ENCODE measurements at places on chromosomes 1 and 21.

GRCh38 chr1:24984800-24985522 is 54.9 kb upstream of the RUNX3 start:
- DNase-seq: no peak

GRCh38 chr1:244406337-244406736 is 45.4 kb downstream of the ADSS2 start:
- DNase-seq: no peak

DNA sequence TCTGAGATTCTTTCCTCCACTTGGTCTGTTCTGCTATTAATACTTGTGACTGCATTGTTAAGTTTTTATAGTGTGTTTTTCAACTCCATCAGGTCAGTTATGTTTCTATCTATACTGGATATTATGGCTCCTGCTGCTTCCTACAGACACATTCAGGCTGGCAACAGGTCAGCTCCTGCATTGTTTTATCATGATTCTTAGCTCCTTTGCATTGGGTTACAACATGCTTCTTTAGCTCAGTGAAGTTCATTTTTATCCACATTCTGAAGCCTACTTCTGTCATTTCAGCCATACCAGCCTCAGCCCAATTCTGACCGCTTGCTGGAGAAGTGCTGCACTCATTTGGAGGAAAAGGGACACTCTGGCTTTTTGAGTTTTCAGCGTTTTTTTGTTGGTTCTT is 37.3 kb upstream of the F3 start:
- DNase-seq: no peak

DNA sequence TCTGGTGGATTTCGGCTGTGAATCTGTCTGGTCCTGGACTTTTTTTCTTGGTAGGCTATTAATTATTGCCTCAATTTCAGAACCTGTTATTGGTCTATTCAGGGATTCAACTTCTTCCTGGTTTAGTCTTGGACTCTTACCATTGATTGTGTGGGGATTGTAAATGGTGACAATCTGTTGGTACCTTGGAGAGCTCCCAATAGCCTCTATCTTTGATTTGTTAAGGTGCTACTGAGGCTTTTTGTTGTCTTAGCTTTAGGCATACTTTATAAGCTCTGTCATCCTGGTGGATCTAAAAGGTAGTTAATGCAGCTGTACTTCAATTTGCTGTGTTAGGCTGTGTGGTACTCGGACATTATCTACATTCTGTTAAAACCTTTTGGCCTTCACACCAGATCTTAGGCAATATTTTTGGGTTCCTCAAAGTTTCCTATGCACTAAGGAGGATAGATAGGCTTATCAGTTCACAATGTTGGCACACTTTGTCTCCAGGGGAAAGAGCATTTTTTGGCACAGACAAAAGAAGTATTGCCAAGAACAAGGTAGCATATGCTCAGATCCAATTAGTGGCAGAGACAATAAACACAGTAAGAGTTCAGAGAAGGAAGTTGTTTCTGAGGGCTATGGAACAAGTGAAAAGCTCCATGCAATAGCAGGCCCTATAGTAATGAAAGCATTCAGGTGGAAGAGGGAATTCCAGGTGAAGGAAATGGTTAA is 230.4 kb downstream of the PDE4B start:
- DNase-seq: no peak

GRCh38 chr1:64186138-64186897 is 17.1 kb upstream of the UBE2U start:
- no peak for DNase-seq

DNA sequence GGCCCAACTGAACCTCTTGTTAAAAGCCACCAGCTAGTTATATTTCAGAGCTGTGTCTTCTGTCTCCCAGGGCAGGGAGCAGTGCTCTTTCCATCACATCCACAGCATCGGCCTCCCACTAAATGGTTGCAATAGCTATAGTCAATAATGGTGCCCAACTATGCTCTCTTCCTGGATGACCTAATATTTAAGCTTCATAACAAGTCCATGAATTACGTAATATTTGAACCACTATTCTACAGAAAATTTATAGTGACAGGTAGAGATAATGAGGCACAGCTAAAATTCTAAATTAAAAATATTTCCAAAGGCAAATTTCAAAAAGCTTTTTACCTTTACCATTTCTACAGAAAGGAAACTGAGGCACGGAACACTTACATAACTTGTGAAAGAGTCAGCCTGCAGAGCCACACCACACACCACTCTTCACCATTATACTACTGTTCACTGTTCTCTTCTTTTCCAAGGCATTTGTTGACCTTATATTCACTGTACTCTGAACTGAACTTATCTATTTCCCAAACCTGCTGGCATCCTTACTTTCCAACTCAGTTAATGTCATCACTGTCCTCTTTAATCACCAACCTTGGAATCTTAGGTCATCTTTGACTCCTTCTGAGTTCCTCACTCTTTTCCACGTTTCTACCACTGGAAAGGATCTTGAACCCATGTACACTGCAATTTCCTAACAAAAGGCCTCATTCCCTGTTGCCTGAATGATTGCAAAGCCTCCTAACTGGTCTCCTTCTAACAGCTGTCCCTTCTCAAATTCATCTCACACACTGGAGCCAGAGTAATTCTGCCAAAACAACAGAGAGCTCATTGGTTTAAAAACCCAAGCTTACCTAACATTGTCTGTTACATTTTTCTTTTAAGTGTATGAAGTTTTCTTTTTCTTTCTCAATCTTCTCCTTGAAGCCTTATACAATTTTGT is 85.5 kb downstream of the DDAH1 start:
- DNase-seq: no peak

- DNase-seq: no peak
Measured at GRCh38 chr1:91764471-91765115, 121.4 kb downstream of the TGFBR3 start.

DNA sequence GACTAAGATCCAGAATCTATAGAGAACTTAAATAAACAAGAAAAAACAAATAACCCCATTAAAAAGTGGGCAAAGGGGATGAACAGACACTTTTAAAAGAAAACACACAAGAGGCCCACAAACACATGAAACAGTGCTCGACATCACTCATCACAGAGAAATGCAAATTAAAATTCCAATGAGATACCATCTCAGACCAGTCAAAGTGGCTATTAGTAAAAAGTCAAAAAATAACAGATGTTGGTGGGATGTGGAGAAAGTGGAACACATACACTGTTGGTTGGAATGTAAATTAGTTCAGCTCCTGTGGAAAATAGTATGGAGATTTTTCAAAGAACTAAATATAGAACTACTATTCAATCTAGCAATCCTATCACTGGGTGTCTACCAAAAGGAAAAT is 143.1 kb downstream of the IFI44 start:
- no peak for DNase-seq

- no peak for DNase-seq
Measured at GRCh38 chr1:53460211-53460634, 1.0 kb downstream of the DMRTB1 start.

GRCh38 chr1:59696421-59697115 is 118.2 kb upstream of the HOOK1 start:
- no peak for DNase-seq

DNA sequence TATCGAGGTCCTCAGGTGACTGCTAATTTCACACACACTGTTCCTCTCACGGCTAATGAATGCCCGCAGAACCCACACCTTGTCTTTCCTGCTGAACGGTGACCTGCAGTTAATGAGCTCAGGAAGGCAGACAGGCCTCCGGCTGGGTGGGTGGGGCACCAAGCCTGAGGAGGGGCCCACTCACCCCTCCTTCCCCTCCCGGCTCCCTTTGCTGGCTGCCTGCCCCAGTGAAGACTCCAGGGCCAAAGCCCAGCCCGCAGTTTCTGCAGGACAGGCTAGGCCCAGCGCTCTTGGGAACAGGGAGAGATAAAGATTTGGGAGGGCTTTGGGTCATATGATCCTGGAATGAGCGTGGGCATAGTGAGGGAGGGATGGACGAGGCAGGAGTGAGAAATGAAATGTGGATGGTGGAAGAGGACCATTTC is 26.4 kb downstream of the FOXO6 start:
- no peak for DNase-seq

- no peak for DNase-seq
Measured at GRCh38 chr21:41247561-41248545, 68.7 kb upstream of the FAM3B start.

GRCh38 chr1:212503714-212504113 is 71.0 kb downstream of the NENF start:
- DNase-seq: no peak

- no peak for DNase-seq
Measured at GRCh38 chr1:8598060-8598724, 219.2 kb downstream of the RERE start.

DNA sequence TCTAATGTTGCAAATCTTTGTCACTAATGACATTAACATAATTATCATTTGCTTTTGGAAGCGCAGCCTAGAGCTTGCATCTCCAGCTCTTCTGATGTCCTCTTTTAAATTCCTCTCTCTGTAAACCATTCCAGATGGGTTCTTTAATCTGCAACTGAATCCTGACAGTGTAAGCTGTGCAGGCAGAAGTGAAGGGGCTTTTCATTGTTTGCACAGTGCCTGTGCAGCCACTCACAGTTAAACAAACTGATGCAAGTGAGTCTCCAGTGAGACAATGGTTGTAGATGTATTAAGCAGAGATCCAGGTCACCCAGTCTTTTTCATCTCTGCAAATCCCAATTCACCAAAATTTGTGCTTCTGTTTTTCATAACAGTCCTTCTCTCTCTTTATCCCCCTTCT is 22.5 kb upstream of the FCRL5 start:
- no peak for DNase-seq

GRCh38 chr21:35857095-35857494 is 203.2 kb downstream of the SETD4 start:
- DNase-seq: no peak

DNA sequence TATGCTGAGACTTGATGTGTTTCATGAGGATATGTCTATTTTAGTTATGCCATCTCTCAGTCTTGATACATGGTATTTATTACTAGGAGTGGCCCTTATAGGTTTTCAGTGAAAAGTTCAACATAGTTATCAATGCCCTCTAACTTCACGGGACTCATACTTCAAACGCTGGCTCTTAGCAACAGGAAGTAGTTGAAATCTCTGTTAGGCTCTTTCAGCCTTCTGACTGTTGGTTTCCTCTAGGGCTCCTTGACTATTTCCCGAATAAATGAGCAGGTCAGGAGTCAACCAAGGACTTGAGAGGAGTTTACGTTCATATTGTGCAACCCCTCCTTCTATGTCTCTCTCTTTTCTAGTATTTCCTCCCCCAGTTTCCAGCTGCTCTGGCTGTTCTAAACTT is 141.8 kb downstream of the RGS7 start:
- DNase-seq: no peak

GRCh38 chr1:183379951-183380350 is 38.2 kb downstream of the NMNAT2 start:
- no peak for DNase-seq

- no peak for DNase-seq
Measured at GRCh38 chr1:6298940-6299465, 38.1 kb upstream of the GPR153 start.

- DNase-seq: no peak
Measured at GRCh38 chr1:200373811-200374231, 36.0 kb downstream of the ZNF281 start.

GRCh38 chr1:65844821-65845534 is 52.3 kb downstream of the PDE4B start:
- no peak for DNase-seq

DNA sequence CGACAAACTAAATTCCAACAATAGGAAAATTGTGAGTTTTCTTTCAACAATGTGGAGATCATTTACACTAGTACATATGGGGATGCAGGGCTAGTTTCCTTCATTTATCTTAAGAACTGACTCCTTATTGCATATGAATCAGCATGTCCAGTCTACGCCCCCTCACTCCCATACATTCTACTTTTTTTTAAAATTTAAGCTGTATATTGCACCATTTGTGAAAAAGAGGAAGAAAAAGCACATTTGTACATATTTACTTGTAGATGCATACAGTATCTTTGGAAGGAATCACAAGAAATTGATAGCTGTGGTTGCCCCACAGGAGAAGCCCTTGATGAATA is 15.9 kb downstream of the VPS26C start:
- DNase-seq: no peak

DNA sequence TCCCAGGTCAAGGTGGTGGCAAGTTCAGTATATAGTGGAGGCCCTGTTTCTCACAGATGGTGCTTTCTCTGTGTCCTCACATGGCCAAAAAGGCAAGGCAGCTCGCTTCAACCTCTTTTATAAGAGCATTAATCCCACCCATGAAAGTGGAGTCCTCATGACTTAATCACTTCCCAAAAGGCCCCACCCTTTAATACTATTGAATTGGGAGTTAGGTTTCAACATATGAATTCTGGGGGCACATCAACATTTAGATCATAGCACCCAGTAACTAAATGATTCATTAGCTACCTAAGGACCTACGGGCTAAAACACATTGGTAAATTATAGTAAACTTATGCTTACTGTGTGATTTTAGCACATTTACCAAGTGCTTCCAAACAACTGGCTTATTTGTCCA is 317.9 kb downstream of the LTN1 start:
- DNase-seq: no peak

DNA sequence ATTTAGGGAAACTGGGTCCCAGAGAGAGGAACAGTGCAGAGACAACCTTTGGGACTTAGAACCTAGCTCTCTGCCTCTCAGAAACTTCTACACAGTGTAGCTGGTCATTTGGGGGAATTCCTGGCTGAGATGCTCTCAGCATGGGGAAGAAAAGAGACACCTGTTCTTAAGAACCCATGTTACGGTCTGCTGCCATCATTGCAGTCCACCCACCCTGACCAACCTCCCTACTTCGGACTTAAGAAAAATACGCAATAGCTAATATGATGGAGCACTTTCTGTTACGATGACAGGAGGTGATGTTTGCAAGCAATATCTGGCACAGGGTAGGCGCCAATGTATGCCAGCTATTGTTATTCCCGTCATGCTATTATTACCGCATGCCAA is 177.9 kb downstream of the IGSF21 start:
- no peak for DNase-seq

GRCh38 chr1:192763756-192764155 is 45.1 kb upstream of the RGS2 start:
- no peak for DNase-seq

GRCh38 chr21:34078915-34079314 is 5.5 kb downstream of the MRPS6 start:
- peak; percentile 23 for DNase-seq

- DNase-seq: no peak
Measured at GRCh38 chr21:33892853-33893252, 22.8 kb downstream of the ATP5PO start.

GRCh38 chr1:19385869-19386591 is 73.9 kb downstream of the SLC66A1 start:
- no peak for DNase-seq

- no peak for DNase-seq
Measured at GRCh38 chr1:33178836-33179439, 2.9 kb downstream of the TRIM62 start.

DNA sequence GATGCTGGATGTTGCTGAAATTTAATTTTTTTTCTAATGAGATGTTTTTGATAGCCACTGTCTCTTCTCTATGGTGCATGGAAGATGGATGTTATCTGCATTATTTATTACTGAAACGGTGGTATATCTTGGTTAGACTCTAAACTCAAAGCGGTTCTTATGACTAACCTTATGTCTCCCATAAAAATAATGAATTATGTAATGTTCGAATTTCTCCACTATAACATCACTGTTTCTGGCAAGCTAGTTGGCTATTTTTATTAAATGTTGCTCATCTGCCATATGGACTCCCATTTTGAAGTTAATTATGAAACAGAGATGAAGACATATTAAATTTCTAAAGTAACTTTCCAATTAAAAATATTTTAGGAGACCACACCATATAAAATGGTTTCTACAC is 808.6 kb upstream of the ADGRL4 start:
- DNase-seq: no peak

- DNase-seq: no peak
Measured at GRCh38 chr1:230292689-230293389, 133.3 kb downstream of the PGBD5 start.
